ENCODE measurements at places on chromosomes 3 and 15.

- DNase-seq: no peak
These were observed 210.7 kb upstream of the TRIM42 start for GRCh38 chr3:140467104-140467577.

DNA sequence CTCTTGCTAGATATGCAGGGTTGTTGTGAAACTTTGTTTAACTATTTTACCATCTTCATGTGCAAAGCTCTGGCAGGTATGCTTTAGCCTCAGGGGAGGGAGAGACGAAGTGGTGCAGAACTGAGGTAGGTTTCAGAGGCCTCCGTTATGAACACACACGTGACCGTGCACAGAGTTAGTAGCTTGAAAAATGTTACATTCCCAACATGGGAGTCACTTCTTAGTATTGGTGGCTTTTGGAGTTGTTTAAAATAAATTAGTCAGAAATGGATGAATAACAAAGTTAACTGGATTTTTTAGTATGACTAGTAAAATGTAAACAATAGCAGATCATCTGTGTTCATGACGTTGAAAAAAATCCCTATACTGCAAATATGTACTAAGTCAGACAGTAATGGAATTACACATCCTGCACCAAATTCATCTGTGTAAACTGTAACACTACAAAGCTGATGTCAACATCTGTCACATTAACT lies 279.6 kb downstream of the KLF13 start:
- no peak for DNase-seq

DNA sequence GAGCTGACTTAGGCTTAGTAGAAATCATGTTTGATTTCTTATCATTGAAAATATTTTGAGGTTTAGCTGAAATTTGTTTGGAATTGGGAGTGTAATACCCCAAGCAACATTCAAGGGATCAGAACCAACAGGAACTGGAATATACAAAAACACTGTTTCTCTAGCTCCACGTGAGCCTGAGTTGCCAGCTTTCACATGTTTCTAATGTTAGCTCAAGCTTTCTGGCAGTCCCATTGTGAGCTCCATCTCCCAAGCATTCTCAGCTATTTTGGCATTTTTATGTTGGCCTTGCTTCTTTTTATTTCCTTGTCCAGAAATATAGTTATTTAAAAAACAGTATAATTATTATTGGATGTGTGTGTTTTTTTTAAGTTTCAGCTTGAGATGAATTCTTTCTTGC lies 427.1 kb upstream of the DPH6 start:
- DNase-seq: no peak

DNA sequence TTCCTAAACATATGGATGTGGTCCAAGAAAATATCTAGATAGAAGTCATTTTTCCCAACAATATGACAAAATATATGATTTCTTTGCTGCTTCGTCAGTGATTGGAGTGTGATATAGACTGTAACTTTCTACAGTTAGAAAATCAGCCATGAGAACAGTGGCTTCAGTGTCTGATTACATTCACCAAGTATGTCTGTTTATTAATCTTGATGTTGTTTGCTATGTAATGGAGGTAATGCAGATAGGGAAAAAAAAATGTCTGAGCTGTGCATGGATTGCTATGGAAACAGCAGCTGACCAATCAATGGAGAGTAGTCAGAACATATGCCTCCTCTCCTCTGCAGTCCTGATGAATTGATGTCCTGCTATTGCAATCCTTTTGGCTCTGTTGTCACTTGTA lies 72.3 kb upstream of the GAP43 start:
- DNase-seq: no peak

GRCh38 chr15:40110866-40111550 lies 2.3 kb upstream of the BMF start:
- no peak for DNase-seq

DNA sequence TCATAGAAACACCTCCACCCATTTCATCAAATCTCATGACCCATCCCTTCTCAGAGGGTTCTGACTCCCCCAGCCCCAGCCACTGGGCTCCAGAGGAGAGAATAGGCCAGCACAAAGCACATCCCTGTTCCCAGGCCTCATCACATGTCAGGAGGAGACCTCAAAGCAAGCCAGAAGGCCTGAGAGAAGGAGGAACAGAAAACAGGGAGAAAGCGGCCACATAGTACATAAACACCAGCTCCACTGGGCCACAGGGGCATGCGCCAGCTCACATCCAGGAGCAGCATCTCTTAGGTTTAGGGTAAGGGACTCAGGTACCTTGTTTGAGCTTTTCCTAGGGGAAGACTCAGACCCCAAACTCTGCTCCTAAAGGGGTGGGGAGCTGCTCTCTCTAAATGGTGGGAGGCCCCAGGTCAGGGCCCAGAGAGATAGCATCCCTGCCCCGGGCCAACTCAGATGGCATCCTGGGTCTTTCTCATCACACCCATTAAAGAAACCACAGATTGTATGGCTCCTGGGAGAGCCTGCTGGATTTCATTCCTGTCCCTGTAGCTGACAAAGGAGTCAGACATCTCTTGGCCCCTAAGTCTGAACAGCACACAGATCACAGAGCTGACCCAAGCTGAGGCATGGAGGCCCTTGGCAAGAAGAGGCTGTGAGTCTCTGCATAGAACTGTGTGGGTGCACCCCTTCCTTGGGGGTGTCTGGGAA lies 2.5 kb downstream of the SHF start:
- DNase-seq: no peak

DNA sequence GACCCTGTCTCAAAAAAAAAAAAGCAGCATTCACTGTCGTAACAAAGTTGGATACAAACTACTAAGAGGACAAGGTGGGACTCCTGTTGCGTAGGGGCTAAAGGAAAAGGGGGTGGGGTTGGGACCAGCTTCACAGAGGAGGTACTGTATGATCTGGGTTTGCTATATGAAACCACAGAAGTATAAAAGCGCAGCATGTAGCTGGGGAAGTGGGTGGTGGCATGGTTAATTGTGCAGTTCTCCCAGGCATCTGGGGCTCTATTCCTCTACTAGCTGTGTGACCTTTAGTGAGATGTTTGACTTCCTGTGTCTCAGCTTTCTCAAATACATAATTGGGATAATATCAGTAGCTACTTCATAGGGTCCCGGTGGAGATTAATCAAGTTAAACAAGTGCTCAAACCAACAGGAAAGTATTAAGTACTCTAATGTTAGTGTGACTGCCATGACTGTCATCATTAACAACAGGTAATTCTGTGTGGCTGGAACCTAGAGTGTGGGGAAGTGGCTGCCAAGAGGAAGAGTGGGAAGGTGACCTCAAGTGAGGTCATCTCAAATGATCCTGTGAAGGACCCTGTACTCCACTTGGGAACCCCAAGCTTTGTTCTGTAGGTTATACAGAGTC lies 11.5 kb downstream of the PARP16 start:
- no peak for DNase-seq

All from NCI-H2171 (cell line).